ENCODE measurements at places on chromosomes 7 and 10.

- DNase-seq = no peak
Measured at GRCh38 chr7:105035349-105035748, 21.3 kb downstream of the KMT2E start.

- DNase-seq = no peak
Measured at GRCh38 chr10:4473977-4474376, 352.0 kb upstream of the AKR1E2 start.

DNA sequence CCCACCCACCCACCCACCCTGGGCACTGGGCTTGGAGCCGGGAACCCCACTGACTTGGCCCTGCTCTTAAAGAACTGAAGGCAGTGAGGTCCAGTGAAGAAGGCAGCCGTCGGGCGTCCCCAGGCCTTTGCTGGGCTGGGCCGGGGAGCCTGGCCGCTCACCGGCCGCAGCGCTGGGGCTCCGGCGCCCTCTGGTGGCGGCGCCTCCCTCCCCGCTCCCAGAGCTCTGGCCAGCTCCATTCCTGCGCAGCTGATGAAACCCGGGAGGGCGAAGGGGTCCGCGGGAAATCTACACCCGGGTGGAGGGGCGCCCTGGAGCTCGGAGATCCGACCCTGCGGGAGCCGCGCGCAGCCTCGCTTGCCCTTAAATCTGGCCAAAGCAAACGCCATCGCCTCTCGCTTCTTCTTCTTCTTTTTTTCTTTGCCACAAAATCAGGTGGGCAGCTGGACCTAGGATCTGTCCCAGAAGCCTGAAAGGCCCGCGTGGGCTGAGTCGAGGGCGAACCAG, 1.7 kb upstream of the CXCL12 start:
- no peak for DNase-seq

GRCh38 chr10:60652628-60653027, 125.7 kb upstream of the CDK1 start:
- no peak for DNase-seq

DNA sequence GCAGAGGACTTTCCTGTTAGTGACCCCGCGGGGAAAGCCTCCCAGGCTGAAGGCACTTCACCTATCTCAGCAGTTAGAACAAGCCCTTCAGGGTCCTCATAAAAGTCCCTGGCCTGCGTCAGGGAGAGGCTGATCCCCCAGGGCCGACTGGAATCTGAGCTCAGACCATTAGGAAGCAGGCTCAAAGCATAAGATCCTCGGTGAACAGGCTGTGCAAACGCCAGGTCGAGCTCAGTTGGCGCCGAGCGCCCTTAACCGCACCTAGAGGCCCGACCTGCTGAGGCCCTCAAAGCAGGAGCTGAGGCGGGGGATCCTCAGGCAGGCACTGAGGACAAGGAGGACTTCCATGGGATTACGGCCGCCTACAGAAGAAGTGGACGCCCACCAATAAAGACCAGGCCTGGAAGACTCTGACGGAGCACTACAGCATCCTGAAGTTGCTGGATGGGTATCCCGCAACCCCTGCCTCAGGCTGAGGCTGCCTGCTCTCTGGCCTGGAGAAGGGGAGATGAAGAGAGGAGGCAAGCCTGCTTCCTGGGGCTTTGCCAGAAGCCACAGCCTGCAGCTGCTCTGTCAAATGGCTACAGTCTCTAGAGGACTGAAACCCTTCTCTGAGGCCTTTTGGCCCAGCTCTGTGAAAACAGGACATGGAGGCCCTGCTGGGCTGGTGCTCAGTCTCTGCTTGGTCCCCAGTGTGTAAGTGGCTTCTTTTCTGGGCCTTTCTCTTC, 29.9 kb downstream of the LIPJ start:
- DNase-seq = no peak

GRCh38 chr7:52253953-52254352, 781.5 kb upstream of the POM121L12 start:
- DNase-seq = no peak

- DNase-seq = no peak
Measured at GRCh38 chr10:63168821-63169462, 35.8 kb downstream of the NRBF2 start.

DNA sequence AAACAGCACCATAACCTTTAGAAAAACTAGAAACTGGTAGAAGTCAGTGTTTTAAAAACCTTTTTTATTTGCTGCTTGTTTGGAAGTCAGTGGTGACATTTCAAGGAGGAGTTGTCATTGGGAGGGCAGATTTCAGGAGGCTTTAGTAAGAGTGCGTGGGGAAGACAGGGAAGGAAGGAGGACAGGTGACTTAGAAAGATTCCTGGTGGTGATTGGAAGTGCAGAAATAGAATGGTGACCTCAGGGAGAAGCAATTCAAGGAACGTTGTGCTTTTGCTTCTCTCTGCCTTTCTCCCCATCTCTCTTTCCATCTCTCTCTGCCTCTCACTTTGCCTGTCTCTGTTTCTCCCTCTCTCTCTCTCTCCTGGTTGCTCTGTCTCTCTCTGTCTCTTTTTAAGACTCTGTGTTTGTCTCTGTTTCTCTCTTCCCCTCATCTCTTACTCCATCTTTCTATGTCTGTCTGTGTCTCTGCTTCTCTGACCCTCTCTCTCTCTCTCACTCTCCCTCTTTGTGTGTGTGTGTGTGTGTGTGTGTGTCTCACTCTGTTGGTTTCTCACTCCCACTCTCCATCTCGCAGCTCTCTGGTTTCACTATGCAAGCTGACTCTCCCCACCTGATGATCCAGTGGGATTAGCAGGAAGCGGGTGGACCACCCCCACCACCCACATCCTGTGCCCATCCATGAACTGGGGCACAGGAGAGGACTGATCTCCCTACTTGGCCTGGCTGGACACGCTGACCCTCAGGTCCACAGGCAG, 10.9 kb upstream of the PFKP start:
- no peak for DNase-seq

- DNase-seq = no peak
Measured at GRCh38 chr10:69481305-69481704, 30.0 kb downstream of the TSPAN15 start.

- DNase-seq = no peak
Measured at GRCh38 chr10:70996549-70996948, 108.2 kb upstream of the PCBD1 start.

- DNase-seq = no peak
Measured at GRCh38 chr10:86931872-86932271, 25.5 kb downstream of the MMRN2 start.

- DNase-seq = no peak
Measured at GRCh38 chr10:93437086-93437945, 44.8 kb downstream of the MYOF start.

- no peak for DNase-seq
Measured at GRCh38 chr10:69407621-69408301, 9.0 kb downstream of the TACR2 start.

- DNase-seq = no peak
Measured at GRCh38 chr10:406976-407375, 271.7 kb downstream of the ZMYND11 start.

GRCh38 chr10:110528224-110528996, 30.7 kb downstream of the DUSP5 start:
- DNase-seq = no peak

DNA sequence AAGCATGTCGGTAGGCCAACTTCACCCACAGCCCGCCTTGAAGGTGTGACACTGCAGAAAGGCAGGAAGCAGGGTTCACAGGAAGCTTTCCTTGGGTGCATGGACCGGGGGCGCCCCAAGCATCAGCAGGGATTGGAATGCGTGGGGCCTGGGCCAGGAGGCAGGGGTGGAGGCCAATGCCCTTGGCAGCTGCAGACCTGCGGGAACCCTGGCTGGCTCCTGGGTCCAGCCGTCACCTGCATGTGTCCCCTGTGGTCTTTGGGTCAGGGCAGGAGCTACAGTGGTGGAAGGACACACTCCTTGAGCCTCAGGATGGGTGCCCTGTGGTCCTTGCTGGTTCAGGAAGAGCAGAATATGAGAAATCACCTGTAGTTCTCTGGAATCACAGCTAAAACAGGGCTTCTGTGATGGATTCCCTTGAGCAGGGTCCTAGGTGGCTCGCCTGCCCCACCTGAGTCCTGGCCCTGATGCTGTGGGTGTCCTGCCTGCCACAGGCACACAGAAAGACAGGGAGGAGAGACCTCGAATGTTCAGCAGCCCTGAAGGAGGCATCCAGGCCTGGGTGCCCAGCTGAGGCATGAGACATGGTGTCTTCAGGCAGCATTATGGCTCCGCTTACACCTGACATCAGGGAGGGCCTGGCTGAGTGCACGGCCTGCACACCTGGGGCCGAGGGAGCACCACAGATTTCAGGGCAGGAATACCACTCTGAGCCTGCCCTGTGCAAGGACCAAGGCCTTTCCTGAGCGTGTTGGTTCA, 15.1 kb downstream of the ANTXRL start:
- DNase-seq = no peak

GRCh38 chr10:59536167-59537014, 173.3 kb downstream of the SLC16A9 start:
- no peak for DNase-seq

All from stimulated activated CD4-positive, alpha-beta T cell treated with anti-CD3 and anti-CD28 coated beads, TNF-alpha, amount 100 ng/mL, for 24 hours (primary cell).